ENCODE measurements at places on chromosomes 7 and 10.

GRCh38 chr7:131254211-131254610 lies 73.5 kb upstream of the MKLN1 start:
- no peak for DNase-seq

DNA sequence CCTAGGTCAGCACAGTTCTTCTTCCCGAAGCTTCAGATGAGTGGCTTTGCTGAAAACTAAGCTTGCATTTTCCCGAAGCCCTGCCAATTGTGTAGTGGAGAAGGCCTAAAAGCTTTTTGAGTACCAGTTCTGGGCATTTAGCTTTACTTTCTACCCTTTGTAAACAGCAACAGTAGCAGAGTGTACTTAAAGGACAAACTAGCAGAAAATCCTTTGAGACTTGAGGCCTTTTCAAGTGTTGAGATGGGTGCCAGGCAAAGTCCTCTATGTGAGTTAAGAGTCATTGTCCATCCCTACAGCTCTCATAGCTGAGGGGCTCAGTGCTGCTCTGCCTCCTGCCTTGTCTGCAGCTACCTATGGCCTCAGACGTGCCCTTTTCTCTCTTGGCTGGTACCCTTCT lies 368.2 kb downstream of the CCSER2 start:
- no peak for DNase-seq

DNA sequence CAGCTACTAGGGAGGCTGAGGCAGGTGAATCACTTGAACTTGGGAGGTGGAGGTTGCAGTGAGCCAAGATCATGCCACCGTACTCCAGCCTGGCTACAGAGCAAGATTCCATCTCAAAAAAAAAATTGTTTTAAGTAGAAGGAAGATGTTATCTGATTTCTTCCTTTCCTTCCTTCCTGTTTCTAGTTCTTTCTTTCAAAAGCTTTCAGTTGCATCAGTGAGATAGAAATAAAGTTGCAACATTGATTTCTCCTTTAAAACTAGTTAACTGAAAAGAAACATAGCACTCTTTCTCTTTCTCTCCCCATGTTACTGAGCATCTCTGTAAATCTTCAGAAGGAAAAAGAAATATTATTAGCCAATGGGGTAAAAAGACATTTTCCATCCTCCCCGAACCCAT lies 37.5 kb downstream of the CNNM1 start:
- DNase-seq = no peak

DNA sequence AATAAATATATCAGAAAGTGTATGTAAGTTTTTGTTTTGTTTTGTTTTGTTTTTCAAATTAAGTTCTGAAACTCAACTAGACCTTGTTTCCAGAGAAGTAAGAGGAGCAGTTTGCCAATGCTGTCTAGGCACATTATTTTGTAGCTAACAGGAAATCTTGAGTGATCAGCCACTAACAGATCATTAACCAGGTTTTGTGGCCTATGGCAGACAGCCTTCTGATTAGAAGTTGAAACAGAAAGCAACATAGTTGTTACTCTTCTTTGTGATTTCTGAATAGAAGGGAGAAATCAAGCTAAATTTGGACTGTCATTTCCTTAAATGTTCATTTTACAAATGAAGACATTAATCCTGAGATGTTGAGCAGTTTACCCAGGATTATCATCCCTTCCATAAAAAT lies 142.6 kb downstream of the PLXDC2 start:
- DNase-seq = no peak

GRCh38 chr10:98251399-98251798 lies 16.6 kb downstream of the LOXL4 start:
- no peak for DNase-seq
